ENCODE measurements at places on chromosomes 1 and 21.

- no peak for DNase-seq
These were observed 26.5 kb downstream of the LRRN2 start for GRCh38 chr1:204659056-204659455.

GRCh38 chr1:203267912-203268311, 37.4 kb upstream of the BTG2 start:
- no peak for DNase-seq

GRCh38 chr1:214154596-214155292, 126.2 kb upstream of the SMYD2 start:
- no peak for DNase-seq

DNA sequence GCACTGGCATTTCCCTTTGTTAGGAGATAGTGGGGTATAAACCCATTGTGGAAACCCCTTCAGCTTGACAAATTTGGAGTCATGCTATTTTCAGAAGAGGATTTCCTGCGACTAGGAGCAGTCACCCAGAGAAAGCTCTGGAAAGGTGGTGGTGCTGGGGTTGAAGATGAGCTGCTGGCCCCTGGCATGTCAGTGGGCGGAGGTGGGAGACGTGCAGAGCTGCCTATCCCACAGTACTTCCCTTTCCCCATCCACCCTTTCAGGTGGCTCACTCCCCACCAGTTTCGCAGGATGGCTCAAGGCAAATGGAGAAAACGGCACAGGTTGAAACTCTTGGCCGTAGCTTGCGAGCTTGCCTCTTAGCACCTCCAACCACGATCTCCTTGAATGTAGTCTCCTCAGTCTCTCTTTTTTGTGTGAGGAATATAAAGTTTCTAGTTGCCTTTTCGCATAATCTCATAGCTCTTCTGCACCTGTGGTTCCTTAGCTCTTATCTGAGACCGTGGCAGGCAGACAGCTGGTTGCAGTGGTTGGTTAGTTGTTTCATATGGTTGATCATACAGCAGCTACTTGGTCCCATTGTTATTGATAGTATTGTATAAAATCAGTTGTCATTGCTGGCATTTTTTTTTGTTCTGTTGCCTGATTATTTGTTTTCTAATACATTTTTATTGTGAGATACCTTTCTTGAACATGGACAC, 48.2 kb downstream of the ADARB1 start:
- DNase-seq: no peak

- DNase-seq: no peak
These were observed 190.2 kb upstream of the LYPLAL1 start for GRCh38 chr1:218983433-218983832.

DNA sequence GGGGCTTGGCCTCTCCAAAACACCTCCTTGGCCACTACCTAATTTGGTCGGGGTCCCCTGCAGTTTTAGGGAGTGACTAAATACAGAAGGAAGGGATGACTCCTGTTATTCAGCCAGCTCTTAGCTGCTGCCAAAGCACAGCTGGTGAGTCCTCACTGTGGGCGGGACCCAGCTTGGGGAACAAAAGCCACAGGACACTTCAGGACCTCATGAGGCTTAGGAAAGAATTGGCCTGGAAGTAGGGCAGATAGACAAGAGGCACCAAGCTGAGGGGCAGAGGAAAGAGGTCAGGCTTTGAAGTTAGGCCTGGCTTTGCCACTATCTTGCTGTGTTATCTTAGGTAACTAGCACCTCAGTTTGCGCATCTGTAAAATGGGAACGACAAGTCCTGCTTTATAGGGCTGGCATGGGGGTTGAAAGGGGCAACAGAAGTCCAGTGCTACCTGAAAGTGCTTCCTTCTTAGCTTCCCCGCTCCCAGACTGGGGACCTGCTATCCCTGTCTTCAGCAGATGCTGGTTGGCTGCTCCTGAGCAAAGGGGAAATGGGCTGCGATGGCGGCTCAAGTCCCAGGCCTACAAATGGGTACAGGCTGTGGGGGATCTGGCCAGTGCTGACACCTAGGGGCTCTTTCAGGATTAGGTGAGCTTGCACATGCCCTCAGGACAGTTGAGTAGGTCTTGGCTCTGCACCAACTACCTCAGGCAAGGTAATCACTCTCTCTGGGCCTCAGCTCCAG, 15.7 kb downstream of the IFI6 start:
- no peak for DNase-seq

DNA sequence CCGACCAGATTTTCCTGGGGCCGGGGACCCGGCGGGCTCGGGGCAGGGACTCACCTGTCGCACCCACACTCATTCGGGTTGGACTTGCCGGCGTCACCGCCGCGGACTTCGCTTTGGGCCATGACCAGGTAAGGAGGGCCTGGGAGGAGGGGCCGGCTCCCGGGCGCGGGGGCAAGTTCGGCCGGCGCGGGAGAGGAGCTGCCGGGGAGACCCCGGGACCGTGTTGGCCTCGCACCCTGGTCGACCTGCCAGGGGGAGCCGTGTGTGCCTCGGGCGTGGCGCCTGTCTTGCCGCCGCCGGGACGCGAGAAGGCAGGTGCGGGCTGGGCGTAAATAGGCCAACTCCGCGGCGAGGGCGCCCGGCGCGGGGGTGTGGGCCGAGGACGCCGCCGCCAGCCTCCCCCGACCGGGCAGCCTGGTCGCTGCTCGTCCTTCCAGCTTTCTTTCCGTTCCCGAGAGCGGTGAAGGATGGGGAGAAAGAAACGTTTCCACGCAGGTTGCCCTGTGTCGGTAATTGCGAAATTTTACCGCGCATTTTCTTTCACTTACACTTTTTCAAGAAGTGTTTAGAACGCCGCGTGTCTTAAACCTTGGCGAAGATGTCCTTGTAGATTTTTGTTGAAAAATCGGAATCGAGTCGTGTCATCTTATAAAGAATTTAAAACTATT, 558 bp downstream of the USP1 start:
- DNase-seq: peak; percentile 35

DNA sequence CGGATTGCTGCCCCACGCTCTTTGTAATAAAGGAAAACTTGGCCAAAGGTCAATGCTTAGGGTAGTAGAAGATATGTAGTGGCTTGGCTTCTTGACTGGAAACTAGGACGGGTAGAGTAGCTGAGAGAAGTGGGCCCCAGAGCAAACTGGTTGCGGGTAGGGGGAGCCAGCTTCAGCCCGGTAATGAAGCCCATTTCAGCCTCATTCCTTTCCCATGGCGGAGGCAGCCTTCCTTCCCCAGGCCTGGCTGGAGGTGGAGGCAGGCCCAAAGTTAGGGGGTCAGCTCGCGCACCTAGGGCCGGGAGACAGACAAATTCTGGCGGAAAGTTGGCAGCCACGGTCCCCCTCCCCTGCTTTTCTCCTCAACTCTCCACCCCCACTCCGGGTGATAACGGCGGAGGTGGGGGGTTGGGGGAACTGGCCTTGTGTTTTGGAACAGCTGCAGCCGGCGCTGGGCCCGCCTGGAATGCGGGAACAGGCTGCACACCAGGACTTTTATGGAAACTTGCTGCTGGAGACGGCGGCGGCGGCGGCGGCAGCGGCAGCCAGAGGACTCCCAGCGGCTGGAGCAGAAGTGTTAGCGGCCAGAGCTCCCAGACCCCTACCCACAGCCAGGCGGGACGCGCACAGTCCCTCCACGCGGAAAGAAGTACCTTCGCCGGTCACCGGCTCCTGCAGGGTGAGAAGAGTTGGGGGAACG, at the start of gene NEXN:
NEXN (plus strand) TSS at position 544 of the 700 bp plus-strand sequence. CDS start 27,483 bp downstream, outside the sequence.
- no peak for DNase-seq

DNA sequence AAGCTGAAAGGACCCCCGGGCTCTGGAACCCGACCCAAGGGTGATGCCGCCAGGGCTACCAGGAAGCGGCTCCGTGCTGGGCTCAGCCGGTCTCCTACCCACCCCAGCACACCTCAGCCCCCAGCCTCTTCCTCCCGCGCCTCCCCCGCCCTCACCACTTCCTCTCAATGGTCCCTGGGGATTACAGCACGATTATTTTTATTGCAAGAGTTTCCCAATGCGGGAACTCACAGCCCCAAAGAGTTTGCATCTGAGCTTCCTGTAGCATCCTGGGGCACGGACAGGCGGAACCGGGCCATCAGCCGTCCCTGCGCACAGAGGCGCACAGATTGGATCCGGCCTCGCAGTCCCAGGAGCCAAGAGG, 8.7 kb upstream of the SLX9 start:
- peak; percentile 28 for DNase-seq

GRCh38 chr1:20993716-20994575, 182.8 kb downstream of the EIF4G3 start:
- no peak for DNase-seq

GRCh38 chr1:203038217-203038741, 12.0 kb downstream of the PPFIA4 start:
- no peak for DNase-seq

DNA sequence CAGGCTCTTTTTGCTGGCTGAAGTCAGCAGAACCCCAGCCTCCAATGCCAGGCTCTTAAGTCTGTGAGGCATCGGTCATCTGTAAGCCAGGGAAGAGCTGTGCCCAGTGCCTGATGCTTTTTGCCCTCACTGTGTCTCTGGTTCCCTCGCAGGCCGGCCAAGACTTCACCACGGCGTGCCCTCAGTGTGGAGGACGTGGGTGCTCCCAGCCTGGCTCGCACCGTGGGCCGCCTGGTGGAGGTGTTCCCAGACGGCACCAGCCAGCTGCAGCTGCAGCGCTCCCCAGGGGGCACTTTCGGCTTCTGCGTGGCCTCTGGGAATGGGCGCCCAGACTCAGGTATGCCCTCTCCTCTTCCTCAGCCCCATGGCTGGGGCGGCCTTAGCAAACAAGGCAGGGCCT, 32.5 kb downstream of the KIAA1614 start:
- DNase-seq: no peak

- no peak for DNase-seq
These were observed 29.5 kb downstream of the EGLN1 start for GRCh38 chr1:231392389-231393131.

DNA sequence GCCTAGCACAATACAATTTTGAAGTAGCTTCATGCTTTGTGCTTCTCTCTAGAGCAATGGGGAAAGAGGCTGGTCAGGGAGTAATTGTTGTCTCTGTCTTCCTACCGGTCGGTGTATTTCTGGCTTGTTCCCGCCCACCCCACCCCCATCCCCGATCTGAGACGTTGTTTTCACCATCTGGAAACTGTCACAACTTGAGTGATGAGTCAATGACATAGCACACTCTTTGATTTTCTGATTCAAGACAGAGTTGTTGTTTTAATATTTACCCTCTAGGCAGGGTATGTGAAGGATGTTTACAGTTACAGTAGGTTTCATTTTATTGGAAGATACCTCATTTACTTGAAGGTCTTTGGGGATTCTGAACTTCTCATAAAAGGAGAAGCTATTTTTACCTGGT, 7.0 kb downstream of the IL12RB2 start:
- no peak for DNase-seq

DNA sequence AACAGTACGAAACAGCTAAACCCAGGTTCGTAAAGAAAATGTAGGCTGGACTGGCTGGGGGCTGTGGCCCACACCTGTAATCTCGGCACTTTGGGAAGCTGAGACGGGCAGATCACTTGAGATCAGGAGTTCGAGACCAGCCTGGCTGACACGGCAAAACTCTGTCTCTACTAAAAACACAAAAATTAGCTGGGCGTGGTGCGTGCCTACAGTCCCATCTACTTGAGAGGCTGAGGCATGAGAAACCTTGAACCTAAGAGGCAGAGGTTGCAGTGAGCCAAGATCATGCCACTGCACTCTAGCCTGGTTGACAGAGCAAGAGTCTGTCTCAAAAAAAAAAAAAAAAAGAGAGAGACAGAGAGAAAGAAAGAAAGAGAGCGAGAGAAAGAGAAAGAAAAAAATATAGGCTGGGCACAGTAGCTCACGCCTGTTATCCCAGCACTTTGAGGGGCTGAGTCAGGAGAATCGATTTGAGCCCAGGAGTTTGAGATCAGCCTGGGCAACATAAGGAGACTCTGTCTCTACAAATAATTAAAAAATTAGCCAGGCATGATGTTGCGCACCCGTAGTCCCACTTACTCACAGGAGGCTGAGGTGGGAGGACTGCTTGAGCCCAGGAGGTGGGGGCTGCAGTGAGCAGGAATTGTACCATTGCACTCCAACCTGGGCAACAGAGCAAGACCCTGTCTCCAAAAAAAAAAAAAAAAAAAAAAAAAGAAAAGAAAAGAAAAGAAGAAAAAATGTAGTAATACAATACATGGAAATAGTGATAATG, 35.7 kb downstream of the CAPZB start:
- no peak for DNase-seq

- DNase-seq: no peak
These were observed 43.9 kb upstream of the LAMC2 start for GRCh38 chr1:183142171-183142570.

GRCh38 chr1:170567214-170567613, 35.2 kb downstream of the GORAB start:
- no peak for DNase-seq

- DNase-seq: no peak
These were observed 75.0 kb upstream of the WNT4 start for GRCh38 chr1:22217811-22218460.

GRCh38 chr1:184792450-184792969, 37.9 kb upstream of the EDEM3 start:
- DNase-seq: no peak

DNA sequence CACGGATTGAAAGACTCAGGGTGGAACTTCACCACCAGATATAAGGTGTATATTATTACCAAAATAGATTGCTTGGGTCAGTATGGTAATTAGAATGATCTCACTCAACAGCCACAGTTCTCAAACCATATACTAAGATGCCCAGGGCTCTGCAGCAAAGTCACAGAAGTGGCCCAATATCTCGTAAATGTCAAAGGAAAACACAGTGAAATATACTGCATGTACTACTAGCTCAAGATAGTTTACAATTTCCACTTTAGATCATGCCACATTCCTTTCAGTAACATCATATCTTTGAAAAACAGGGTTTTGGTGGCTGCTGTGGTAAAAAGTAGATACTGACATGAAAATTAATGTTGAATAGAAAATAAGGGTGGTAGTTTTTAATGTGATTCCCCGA, 180.3 kb upstream of the ATP1B1 start:
- no peak for DNase-seq

DNA sequence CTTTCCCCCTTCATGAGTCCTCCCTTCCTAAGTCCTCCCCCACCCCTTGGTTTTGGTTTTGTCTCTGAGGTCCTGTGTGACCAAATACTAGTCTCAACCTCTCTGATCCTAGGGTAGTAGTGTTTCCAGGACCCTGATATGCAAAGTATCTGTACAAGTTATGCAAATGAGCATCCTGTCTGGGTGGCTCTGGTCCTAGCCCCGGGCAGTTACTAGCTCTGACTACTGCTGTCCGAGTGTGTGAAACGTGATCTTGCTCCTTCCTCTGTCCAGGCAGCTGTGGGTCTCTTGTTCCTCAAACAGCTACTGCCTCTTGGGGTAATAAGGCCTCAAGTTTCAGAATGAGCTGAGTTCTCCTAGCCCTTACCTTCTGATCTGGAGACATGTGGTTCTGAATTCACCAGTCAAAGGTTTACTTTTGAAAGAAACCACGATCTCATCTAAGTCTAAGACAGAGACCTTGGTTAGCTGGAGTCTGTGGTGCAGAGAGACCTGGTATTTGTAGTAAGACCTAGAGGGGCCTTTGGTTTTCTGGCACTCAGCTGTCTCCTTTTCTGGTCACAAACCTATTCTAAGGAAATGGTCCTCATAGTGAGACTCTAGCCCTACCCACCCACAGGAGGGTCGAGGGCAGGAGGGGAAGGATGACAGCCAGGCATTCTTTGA, 31.0 kb upstream of the IL19 start:
- no peak for DNase-seq
